Stimulated activated CD8-positive, alpha-beta memory T cell treated with anti-CD3 and anti-CD28 coated beads, Interleukin-7, amount 100 ng/mL, for 1 hour (primary cell): ENCODE measurements at places on chromosomes 1 and 21.

GRCh38 chr1:19009126-19009881 lies 52.8 kb upstream of the IFFO2 start:
- no peak for DNase-seq

GRCh38 chr1:247574236-247574635 lies 13.9 kb upstream of the OR2G2 start:
- no peak for DNase-seq

DNA sequence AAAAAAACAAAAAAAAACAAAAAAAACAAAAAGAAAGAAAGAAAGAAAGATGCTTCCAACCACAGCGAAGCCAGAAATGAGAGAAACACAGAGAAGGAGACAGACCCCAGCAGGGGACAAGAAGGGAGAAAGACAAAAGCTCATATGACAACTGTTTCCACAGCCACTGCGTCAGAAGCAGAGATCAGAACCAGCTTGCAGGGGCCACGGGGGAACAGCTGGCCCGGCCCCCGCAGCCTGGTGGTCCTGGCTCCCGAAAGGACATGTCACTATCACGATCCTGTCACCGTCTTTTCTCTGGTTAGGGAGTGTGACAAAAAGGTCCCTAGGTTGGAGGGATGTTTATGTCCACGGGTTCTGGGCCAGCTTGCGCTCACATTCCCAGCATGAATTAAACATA lies 60.7 kb downstream of the ACOT7 start:
- no peak for DNase-seq

DNA sequence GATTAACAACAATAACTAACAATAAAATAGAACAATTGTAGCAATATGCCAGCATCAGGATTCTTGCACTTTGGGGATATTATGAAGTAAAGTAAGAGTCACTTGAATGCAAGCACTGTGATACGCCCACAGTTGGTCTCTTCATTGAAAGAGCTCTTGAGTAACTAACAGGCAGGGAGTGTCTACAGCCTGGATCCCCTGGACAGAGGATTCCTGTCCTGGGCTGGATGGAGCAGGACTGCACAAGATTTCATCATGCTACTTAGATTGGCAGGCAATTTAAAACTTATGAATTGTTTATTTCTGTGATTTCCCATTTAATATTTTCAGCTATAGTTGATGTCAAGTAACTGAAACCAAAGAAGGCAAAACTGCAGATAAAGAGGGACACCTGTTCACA lies 13.7 kb upstream of the KRTAP19-5 start:
- DNase-seq: no peak

GRCh38 chr1:192488058-192488457 lies 87.5 kb upstream of the RGS1 start:
- DNase-seq: no peak

GRCh38 chr1:32759997-32760623 lies 57.0 kb downstream of the YARS1 start:
- no peak for DNase-seq

DNA sequence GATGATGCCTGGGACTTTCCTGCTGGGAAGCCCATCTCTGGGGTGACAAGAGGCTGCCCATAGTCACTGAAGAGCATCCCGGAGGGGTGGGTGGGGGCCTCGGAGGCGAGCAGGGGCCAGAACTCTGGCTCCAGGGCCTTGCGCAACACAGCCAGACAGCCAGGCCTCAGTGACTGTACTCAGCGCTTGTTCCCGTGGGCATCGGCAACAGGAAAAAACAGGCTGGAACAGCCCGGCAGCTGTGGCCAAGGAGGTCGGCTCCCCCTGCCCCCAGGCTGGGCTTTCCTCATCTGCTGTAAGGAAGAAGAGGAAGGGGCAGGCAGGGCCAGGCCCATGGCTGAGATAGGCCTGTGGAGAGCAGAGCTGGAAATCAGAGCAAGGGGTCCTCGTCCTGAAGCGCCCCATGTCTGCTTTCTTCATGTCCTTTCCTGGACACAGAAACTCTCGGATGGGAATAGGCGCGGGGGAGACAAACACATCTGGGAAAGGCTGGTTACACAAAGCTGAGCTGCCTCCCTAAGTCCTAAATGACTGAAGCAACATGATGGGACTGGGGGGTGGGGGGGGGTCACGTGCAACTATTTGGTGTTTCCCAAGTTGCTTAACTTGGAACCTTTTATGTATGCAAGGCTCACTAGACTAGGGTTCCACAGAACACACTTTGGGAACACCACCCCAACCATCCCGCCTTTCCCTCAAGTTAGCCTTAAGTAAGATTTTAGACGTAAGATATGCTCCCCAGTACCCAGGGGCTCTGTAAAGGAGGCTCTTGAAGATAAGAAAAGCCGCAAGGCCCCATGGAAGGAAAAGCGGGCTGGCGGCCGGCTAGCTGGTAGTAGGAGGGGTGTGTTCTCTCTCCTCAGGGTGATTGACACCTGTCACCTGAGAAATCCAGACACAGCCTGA lies 30.7 kb downstream of the HSPG2 start:
- no peak for DNase-seq
